ENCODE measurements at places on chromosomes 3 and 15. TPM values are rescaled to one million over a fixed set of nuclear protein-coding genes. Genes with fewer than 3 reads are reported as not detected.

Gene MYNN
- total RNA-seq: 11.1 TPM

Gene HYAL1
- total RNA-seq: 45.0 TPM

Gene IL17RB
- total RNA-seq: 1.5 TPM

GRCh38 chr3:27253831-27254230 lies 115.4 kb downstream of the NEK10 start:
- H3K4me1 ChIP-seq: no peaks in the 10 kb centered on the region
- DNase-seq: no peak
- H3K4me3 ChIP-seq: no peak overlapping the region
- no peaks in the 10 kb centered on the region for H3K36me3 ChIP-seq

- no peaks in the 10 kb centered on the region for H3K36me3 ChIP-seq
- H3K27ac ChIP-seq: no peak overlapping the region
Observed at GRCh38 chr3:130644628-130645253, 101.9 kb downstream of the PIK3R4 start.

DNA sequence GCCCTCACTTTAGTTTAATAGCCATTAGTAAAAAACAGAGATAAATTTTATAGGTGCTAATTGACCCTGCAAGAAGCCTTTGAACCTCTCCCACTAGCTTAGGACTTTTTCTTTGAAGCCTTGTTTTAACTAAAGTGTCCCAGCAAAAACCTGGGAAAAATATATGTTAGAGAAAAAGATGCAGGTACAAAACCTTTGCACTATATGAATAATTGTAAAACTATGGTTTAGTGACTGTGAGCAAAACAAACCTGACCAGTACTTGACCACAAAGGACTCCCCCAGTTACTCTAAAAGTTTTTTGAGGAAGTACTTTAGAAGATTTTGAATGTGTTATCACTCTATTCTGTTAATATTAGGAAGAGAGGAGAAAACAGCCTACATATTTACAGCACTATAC lies 123.3 kb upstream of the TP63 start:
- H3K27me3 ChIP-seq: no peaks in the 10 kb centered on the region
- no peak overlapping the region for H3K4me3 ChIP-seq
- no peak overlapping the region for H3K27ac ChIP-seq
- H3K4me1 ChIP-seq: no peaks in the 10 kb centered on the region

DNA sequence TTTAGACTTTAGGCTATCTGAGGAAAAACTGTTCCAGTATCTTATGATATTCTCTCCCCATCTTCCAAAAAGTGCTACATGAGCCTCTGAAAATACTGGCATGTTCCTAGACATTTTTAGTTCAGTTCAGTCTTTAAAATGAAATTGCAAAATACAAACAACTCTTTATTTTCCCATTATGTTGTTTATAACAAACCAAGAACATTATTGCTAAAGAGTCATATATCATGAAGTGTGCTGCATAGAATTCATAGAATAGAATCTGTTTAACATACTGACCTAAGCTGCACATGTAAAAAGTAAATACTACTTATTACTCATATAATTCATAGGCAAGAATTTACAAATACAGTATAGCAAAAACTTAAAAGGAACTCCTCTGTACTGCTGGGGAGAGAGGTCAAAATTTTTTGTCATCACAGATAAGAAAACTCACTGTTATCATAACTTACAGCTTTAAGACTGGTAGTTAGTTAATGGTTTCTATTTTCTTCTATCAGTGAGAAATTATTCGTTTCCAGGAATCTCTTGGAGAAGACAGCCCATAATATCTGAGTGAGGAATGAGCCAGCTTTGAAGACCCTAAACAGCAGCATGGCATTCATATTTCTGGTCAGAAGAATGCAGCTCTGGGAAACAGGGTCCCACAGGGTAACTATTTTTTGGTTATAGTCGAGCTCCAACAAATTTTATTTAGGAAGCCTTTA lies 32.2 kb downstream of the FILIP1L start:
- no peaks in the 10 kb centered on the region for H3K4me1 ChIP-seq
- no peaks in the 10 kb centered on the region for H3K27me3 ChIP-seq
- no peaks in the 10 kb centered on the region for H3K36me3 ChIP-seq
- DNase-seq: no peak
- H3K27ac ChIP-seq: no peak overlapping the region
- no peak overlapping the region for H3K4me3 ChIP-seq

GRCh38 chr3:40461161-40461560 lies 4.0 kb downstream of the RPL14 start:
- H3K4me1 ChIP-seq: peaks cover 14% of the 10 kb centered on the region
- no peak for DNase-seq
- H3K27me3 ChIP-seq: no peaks in the 10 kb centered on the region
- H3K36me3 ChIP-seq: peaks cover 78% of the 10 kb centered on the region

DNA sequence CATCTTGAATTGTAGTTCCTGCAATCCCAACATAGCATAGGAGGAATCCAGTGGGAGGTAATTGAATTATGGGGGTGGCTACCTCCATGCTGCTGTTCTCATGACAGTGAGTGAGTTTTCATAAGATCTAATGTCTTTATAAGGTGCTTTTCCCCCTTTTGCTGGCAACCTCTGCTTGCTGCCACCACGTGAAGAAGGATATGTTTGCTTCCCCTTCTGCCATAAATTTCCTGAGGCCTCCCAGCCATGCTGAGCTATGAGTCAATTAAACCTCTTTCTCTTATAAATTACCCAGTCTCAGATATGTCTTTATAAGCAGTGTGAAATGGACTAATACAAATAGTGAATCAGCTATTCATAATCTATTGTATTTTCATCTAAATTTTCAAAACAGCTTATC lies 537.3 kb downstream of the EPHA3 start:
- no peaks in the 10 kb centered on the region for H3K36me3 ChIP-seq
- no peaks in the 10 kb centered on the region for H3K4me1 ChIP-seq
- DNase-seq: no peak
- H3K27me3 ChIP-seq: no peaks in the 10 kb centered on the region

GRCh38 chr15:74525309-74525708 lies 15.7 kb upstream of the ARID3B start:
- no peak for DNase-seq
- no peak overlapping the region for H3K27ac ChIP-seq
- H3K27me3 ChIP-seq: no peaks in the 10 kb centered on the region
- no peak overlapping the region for H3K4me3 ChIP-seq
- no peaks in the 10 kb centered on the region for H3K4me1 ChIP-seq
- H3K36me3 ChIP-seq: no peaks in the 10 kb centered on the region

GRCh38 chr3:169250000-169250399 lies 413.5 kb downstream of the MECOM start:
- no peak for DNase-seq
- no peaks in the 10 kb centered on the region for H3K36me3 ChIP-seq
- no peak overlapping the region for H3K4me3 ChIP-seq
- H3K27ac ChIP-seq: no peak overlapping the region
- H3K4me1 ChIP-seq: peaks cover 8% of the 10 kb centered on the region
